ENCODE measurements at places on chromosomes 1 and 21. TPM values are rescaled to one million over a fixed set of nuclear protein-coding genes. Genes with fewer than 3 reads are reported as not detected.

Gene LINGO4
- 0.67 TPM for total RNA-seq

Gene MAP10
- total RNA-seq: 2.6 TPM

Gene SLFNL1
- total RNA-seq: 0.37 TPM

Gene RNU1-1
- 4,234 TPM for total RNA-seq

Gene DDR2
- 26.1 TPM for total RNA-seq

Gene RNU1-4
- total RNA-seq: 4,234 TPM

Gene GNAT2
- not detected for total RNA-seq

Gene ASTN1
- total RNA-seq: 0.22 TPM
